ENCODE measurements at places on chromosomes 5 and 9.

- DNase-seq: no peak
Observed at GRCh38 chr5:36145311-36145710, 6.4 kb downstream of the LMBRD2 start.

DNA sequence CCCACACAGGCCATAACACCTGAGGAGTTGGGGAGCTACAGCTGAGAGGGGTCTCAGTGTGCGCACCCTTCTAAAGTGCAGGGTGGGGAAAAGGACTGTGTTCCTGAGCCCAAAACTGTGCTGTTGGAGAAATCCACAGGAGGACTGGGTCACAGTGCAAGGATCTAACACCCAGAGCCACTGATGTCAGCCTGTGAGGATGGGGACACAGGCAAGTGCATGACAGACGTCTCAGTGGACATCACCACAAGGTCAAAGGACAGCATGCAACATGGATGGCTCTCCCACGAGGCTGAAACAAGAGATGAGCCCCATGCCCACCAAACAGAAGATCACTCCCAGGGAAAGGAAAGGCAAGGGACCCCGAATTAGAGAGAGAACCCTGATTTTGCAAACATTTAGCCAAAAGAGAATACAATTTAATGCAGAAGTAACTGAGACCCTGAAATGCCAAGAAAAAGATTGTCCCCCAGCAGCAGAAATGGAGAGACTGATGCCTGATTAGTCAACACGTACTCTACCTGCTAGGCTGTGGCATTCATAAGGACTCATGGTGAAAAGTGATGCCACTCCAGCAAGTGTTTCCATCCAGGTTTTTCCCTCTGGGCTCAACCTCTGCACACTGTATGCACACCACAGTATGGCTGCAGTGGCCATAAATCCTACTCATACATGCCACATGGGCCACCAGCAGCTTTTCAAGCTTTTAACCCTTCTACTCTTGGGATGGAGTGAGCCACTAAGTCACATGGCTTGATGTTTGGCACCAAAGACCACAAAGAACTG lies 14.2 kb downstream of the KLF9 start:
- no peak for DNase-seq

DNA sequence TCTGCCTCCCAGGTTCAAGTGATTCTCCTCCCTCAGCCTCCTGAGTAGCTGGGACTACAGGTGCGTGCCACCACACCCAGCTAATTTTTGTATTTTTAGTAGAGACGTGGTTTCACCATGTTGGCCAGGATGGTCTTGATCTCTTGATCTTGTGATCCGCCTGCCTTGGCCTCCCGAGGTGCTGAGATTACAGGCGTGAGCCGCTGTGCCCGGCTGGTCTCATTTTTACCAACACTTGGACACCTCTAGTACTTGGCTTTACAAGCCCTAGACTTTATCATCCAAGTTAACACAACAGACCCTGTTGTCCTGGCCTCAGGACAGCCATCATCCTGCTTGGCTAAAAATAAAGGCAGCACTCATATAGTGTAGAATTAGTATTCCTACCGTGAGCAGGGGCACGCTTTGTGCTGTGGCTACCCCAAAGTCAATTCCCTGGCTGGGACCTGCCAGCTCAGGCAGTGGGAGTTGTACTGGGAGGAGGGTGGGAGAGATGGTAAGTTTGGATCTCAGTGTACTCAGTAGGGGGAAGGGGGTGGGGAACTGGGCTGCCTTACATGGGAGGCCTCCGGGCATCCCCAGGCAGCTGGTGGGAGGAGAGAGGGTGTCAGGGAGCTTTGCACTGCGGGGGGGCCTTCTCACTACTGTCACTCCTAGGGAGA lies 6.6 kb downstream of the PDZD2 start:
- no peak for DNase-seq

DNA sequence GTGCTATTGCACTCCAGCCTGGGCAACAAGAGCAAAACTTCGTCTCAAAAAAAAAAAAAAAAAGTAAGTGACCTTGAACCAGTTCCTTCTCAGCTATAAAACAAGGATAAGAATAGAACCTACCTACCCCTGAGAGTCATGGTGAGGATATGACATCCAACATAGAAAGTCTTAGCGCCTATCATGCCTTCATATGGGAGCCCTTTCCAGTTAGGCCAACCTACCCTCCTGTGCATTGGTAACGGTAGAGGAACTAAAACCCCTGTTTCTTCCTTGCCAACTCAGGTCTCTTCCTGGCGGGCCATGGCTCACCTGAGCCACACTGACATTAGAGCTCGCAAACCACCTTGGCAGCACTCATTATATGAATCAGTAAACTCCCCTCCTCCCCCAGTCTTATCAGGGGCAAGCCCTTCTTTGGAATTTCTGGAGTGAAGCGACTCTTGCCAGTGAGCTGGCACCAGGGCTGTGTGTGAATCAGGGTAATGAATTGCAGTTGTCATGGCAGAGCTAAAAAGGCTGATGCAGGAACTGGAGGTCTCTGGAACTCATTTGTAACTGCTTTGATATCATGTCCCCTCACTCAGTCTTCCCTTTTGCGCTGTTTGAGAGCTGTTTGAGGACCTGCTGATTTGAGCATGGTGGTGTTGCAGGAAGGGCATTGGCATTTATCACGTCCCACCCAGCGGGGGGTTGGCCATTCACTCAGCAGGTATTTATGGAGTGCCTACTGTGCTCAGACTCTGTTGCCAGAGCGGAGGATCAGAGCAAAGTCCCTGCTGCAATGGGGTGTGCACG lies 10.3 kb downstream of the WWC1 start:
- no peak for DNase-seq

GRCh38 chr5:169049712-169050111 lies 251.2 kb downstream of the SLIT3 start:
- DNase-seq: no peak

GRCh38 chr5:123279136-123279535 lies 144.1 kb downstream of the CEP120 start:
- DNase-seq: no peak

DNA sequence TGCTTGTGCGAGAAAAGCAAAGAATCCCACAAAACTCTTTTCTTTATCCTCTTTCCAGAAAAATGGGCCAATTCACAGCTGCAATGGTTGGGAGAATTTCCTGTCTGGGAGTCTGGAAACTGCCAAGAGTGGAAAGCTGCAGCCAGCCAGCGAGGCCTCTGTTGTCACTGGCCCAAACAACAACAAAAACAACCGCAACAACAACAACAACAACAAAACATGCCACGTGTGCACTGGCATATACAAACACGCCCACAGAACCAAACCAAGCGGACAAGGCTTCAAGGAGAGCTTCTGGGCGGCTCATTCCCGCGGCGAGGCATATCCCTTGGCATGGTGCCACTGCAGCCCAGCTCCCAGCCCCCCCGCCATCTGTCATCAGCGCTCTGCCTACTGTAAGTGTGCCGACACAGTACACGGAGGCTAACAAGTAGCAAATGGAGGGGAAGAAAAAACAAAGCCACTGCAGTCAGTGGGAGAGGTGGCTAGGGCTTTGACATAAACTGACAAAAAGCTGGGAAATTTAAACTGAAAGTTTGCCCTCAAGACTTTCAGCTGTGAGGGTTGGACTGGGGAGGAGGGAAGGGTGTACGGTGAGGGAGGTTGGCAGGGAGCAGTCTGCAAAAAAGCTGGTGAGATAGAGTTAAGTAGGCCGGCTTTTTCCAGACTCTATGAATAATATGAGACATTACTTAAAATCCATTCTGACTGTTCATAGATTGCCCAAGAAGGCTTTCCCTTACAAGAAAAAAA lies 165.0 kb upstream of the ZNF462 start:
- DNase-seq: peak; percentile 14

DNA sequence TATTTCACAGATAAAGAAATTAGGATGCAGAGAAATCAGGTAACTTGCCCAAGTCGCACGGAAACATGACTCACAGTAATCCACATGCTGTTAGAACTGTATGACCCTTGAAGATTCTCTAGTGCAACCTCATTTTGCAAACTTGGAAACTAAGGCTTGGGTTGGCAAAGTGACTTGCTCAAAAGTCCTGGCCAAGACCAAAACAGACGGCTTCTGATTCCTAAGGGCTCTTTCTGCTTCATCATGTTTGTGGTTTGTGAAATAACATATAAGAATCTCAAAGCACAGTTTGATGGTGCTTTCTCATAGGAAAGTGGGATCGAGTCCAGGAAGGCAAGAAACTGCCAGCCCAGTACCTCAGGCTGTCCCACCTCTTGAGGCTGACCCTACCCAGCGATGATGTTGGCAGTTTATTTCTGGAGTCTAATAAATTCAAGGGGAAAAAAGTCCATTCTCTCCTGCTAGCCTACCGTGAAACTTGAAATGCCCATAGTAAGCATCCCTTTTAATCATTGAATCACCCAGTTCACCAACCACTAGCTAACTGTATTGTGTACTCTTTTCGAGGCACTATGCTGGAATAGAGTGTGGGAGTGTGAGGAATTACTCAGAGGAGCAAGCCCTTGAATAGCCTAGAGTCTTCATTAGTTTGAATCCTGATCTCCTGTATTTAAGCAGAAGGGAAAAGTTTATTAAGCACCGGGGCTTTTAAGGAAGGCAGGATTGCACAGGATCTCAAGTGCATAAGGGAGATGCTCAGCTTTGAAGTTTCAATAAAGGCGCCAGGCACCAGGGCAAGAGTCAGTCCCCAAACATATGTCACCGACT lies 14.1 kb downstream of the CAPSL start:
- peak; percentile 13 for DNase-seq

- no peak for DNase-seq
Observed at GRCh38 chr5:38207343-38207742, 51.0 kb upstream of the EGFLAM start.

DNA sequence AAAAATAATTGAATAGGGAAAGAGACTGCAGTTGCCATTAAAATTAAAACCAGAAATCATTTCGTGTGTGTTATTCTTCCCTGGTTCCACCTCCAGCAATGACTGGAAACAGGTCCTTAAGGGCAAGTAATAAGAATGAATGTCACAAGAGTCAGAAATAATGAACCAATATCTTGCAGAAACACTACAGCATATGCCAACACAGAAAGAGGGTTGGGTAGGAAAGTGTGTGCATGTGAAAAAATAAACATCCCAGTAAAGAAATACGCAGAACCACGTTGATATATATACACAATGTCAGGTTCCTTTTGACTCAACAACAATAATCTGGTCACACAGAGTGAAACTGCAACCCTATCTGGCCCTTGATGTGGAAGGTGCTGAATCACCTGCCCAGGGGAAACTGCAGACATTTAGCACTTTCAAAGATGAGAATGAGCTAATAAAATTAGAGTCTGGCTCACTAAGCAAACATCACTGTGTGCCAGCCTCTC lies 15.0 kb downstream of the HMHB1 start:
- no peak for DNase-seq

DNA sequence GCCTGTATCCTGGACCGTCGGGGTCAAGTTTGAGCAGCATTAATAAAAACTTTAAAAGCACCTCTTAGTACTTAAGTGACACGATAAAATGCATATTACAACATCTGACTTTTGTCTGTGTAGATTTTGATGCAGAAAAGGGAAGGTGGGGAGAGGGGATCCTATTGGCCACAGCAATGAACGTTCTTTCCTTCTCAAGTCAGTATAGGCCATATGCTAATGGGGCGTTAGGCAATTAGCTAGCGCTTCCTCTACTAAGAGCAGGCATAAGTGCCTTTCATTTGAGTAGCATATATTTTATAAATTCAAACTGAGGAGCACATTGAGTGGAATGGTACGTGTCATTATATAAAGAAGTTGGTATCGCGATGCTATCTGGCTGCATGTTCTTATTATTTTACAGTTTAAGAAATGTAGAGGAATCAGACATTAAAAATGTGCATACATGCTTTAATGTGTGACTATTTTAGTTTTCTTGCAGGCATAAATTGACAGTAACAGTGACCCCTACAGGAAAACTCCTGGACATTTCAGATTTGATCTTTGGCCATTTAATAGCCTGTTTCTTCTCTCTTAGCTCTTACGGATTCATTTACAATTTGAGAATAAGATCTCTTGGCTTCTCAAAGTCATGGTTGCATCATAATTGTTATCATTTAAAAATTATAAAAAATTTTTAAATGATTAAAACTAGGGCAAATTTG lies 1.1 kb upstream of the GNA14 start:
- DNase-seq: peak; percentile 21

- DNase-seq: no peak
Observed at GRCh38 chr5:173771725-173772383, 116.3 kb upstream of the CPEB4 start.

DNA sequence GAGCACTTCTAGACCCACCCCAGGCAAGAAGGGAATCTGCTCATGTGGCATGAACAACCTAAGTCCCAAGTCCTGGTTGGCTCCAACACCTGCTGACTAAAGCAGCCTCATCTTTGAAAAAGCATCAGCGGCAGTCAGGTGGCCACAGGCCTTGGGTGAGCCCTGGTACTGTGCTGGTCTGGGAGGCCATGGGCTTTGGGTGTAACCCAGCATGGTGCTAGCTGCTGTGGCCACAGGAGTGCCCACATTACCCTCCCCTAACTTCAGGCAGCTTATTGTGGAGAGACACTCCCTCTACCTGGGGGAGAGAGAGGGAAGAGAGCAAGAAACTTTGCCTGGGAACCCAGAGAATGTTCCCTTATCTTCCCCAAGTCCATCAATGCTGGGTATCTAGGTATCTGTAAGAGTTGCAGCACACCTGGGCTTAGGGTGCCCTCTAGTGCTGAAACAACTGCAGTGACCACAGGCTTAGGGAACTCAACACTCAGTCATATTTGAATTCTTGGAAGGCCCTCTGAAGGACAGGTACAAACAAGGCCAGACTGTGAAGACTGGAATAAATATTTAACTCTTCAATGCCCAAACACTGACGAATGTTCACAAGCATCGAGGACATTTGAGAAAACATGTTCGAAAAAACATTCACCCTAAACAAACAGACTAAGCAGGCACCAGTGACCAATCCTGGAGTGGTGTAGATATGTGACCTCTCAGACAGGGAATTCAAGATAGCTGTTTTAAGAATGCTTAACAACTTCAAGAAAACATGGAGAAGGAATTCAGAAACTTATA lies 69.9 kb upstream of the OR2K2 start:
- DNase-seq: no peak

DNA sequence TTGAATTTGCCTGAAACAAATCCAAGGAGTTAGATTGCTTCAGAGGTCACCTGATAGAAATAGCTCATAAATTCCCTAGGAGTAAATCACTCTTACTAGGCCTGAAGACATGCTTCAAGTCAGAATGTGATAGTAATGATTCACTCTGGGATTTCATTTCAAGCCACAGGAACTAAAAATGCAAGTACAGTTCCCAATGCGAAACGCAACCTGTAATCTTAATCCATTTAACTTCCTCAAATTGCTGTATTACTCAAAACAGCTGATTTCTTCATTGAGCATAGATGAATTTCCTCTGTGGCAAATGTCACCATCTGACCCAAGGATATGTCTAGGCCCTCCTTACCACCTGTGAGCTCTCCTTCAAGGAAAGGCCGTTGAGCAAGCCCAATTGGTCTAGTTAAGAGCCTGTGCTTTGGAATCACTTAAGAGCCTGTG lies 32.1 kb upstream of the IL6ST start:
- DNase-seq: peak; percentile 92

- peak; percentile 21 for DNase-seq
Observed at GRCh38 chr9:111102793-111103464, 64.7 kb upstream of the LPAR1 start.
